Muscle of leg (tissue), 16 donors: ENCODE measurements at places on chromosomes 6 and 20. TPM values are rescaled to one million over a fixed set of nuclear protein-coding genes. Genes with fewer than 3 reads are reported as not detected.

CTAGE9 gene
- total RNA-seq = not detected

ARMC2 gene
- total RNA-seq = 3.6 TPM

ABHD16B gene
- not detected for total RNA-seq

PRRC2A gene
- total RNA-seq = 51.3 TPM

WFDC10B gene
- not detected for total RNA-seq

SLC32A1 gene
- total RNA-seq = not detected

HRH3 gene
- 0.35 TPM for total RNA-seq
